Naive B cell (primary cell): ENCODE measurements at places on chromosomes 7 and 10. TPM values are rescaled to one million over a fixed set of nuclear protein-coding genes. Genes with fewer than 3 reads are reported as not detected.

The GATA3 gene
- polyA plus RNA-seq: 0.14 TPM

The HTR5A gene
- polyA plus RNA-seq: not detected

- DNase-seq: no peak
- H3K27me3 ChIP-seq: no peaks in the 10 kb centered on the region
- no peak overlapping the region for H3K27ac ChIP-seq
- H3K4me3 ChIP-seq: no peak overlapping the region
- H3K36me3 ChIP-seq: no peaks in the 10 kb centered on the region
- peaks cover 8% of the 10 kb centered on the region for H3K4me1 ChIP-seq
These were observed 324.3 kb downstream of the DNAJB6 start for GRCh38 chr7:157660971-157661610.

DNA sequence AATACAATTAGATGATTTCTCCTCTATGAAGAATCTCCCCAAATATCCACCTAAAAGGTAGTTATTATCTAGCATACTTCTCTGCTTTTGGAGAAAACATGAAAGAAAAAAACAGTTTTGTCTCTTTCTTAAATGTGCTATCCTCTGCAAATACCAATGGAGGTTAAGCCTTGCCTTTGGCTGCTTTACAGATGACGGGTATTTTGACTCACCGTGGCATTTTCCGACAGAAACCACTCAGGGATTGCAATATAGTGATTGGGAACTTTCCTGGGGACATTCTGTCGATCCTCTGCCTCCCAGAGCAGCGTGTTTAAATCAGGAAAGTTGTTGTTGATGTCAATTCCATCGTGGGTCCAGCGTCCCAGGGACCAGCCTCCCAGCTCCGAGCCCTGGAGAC is 100.6 kb downstream of the GPR26 start:
- H3K27me3 ChIP-seq: peaks cover 22% of the 10 kb centered on the region
- no peak for DNase-seq
- H3K36me3 ChIP-seq: no peaks in the 10 kb centered on the region
- no peak overlapping the region for H3K27ac ChIP-seq

- H3K27ac ChIP-seq: no peak overlapping the region
- no peaks in the 10 kb centered on the region for H3K4me1 ChIP-seq
- H3K36me3 ChIP-seq: no peaks in the 10 kb centered on the region
These were observed 106.1 kb downstream of the PPP1R3A start for GRCh38 chr7:113812591-113813255.

DNA sequence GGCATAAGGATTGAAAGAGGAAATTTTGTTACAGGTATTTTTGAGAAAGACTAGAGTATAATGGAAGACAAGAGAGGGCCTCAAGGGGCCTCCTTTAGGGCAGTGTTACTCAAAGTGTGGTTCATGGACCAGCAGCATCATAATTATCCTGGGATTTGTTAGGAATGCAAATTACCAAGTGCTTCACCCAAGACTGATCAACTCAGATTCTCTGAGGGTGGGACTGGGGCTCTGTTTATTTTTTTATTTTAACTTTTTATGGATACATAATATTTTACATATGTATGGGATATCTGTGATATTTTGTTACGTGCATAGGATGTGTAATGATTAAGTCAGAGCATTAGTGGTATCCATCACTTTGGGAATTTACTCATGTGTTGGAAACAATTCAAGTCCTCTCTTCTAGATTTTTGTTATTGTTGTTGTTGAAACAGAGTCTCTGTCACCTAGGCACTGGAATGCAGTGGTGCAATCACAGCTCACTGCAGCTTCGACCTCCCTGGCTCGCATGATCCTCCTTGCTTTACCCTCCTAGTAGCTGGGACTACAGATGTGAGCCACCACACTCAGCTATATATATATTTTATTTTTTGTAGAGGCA is 2.2 kb upstream of the KCTD7 start:
- no peaks in the 10 kb centered on the region for H3K27me3 ChIP-seq
- H3K27ac ChIP-seq: no peak overlapping the region
- DNase-seq: no peak
- no peaks in the 10 kb centered on the region for H3K36me3 ChIP-seq
- no peak overlapping the region for H3K4me3 ChIP-seq
